ENCODE measurements at places on chromosomes 13 and 19.

DNA sequence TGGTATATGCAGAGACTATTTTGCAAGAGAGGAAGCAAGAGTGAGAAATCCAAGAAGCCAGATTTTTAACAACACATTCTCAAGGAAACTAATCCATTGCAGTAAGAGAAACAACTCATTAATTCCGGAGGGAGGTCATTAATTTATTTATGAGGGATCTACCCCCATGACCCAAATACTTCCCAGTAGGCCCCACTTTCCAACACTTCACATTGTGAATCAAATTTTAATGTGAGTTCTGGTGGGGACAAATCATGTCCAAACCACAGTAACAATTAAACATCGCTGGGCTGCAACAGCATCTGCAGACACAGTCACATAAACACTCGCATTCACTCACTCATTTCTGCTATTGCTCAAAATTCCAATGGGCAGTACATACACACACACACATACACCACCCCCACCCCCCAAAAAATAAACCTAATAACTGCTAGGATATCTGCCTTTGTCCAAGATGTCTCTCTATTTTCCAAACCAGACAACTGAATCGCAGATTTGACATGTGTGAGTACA lies 1483.7 kb downstream of the PCDH9 start:
- no peak for DNase-seq

- DNase-seq, result no peak
Observed at GRCh38 chr13:43434191-43434590, 352.6 kb downstream of the ENOX1 start.

DNA sequence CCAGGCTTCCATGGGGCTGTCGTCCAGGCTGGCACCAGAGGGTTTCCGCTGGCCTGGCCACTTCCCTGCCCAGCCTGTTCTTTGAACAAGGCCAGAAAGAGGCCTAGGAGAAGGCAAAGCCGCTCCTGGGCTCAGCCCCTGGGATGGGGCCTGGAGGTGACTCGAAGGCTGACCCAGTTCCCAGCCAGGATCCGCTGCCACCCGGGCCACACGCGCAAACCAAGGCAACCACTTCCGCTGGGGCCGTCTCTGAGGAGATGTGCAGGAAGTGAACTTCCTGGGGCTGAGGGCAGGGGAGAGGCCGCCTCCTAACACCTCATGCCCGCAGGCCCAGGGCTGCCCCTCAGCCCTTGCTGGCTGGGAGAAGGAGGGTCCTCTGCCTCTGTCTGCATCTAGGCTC lies 15.2 kb downstream of the PLEKHF1 start:
- DNase-seq, result peak; percentile 74

DNA sequence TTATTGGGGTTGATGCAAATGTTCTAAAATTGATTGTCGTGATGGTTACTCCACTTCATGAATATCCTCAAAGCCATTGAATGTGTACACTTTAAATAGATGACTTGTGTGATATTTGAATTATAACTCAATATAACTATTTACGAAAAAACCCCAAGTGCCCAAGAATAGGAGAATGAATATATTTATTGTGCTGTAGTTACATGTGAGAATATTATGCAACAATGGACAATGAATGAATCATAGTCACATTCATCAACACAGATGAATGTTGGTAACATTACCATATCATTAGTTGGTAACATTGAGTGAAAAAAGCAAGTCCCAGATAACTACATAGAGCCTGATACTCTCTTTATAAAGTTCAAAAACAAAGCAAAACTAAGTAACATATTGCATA lies 127.8 kb upstream of the UBL3 start:
- no peak for DNase-seq

DNA sequence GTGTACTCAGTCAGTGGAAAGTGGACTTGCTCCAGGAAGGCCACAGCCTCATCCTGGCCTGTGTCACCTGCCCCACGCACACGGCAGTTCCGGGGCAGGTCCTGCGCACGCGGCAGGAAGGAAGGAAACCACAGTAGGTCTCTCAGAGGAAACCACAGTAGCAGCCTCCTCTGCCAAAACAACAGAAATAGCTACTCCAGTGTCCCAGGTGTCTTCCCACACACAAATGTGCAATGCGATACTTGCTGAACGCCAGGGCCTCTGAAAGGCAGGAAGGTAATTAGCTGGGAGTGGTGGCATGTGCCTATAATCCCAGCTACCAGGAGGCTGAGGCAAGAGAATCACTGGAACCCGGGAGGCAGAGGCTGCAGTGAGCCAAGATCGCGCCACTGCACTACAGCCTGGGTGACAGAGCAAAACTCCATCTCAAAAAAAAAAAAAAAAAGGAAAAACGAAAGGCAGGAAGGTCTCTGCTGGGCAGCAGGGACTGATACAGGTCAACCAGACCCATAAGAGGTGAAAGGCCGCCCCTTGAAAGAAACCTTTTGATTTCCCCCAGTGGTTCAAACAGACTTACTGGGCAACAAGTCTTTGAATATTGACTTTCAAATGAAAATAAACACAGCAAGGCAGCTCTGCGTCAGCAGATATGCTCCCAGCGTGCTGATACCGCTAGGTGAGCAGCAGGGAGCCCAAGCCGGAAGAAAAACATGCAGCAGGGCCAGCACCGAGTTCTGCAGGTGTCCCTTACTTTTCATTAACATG lies 49.5 kb downstream of the CRYL1 start:
- DNase-seq, result peak; percentile 30

DNA sequence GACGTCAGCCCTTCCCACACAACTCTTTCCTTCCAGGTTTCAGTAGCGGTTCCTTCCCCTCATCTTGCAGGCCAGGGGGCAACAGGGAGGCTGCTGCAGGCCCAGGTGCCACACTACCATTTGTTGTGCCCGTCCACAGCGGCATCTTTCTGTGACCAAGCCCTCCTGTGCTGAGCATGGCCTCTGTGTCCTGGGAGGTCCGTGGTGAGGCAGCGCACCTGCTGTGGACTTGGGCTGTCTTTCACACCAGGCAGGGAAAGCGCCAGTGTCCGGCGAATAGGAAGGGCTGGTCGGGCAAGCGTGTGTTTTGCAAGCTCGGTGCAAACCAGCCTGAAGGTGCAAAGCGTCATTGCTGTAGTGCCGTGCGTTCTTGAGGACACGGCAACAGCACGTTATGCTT lies 21.4 kb downstream of the SLC15A1 start:
- no peak for DNase-seq

DNA sequence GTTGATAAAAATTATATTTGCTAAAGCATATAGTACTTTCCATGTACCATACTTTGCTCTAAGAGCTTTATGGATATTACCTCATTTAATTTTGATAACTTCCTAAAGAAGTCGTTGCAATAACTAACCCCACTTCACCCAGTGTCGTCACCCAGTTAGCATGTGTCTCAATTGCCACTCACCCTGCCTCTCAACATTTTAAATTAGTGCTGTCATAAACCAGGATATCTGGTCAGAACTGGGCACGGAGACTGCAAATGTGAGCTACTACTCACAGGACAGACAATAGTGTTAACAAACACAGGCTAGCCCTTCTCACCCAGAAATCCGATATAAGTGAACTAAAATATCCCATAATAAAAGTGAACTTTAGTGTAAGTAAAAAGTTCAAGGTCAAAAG lies 430.6 kb downstream of the KLF12 start:
- DNase-seq, result no peak

DNA sequence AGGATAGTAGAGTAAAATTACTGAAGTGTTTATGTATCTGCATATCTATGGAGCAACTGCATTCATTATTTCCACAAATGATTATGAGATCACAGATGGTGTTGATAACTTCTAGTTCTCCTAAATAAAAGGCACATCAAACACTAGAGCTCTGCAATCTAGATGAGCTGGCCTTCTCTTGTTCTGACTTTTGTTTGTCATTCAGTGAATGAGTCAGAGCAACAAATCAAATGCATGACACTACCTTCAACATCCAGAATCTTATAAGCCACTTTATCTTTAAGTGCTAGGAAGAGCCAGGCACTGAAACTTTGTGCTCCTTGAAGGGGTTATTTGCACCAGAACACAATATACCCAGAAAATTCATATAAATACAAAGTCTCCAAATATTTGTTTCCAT lies 456.0 kb downstream of the PCDH17 start:
- no peak for DNase-seq

GRCh38 chr13:21039097-21039800 lies 22.1 kb downstream of the LATS2 start:
- no peak for DNase-seq

DNA sequence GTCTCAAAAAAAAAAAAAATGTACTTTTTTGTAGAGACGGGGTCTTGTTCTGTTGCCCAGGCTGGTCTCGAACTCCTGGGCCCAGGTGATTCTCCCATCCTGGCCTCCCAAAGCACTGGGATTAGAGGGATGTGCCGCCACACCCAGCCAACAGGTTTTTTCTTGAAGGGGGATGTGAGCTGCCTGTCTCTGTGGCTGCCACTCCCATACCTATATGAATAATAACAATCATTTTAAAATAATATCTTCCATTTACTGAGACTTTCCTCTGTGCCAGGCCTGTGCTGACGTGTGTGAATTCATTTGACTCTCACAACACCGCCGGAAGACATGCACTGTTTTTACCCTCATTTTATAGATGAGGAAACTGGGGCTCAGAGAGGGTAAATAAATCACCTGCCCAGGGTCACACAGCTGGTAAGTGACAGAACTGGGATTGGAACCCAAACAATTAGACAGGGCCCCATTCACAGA lies 7.2 kb upstream of the BCL3 start:
- DNase-seq, result no peak
